Stomach (tissue), 19 donors: ENCODE measurements at places on chromosomes 4 and X. TPM values are rescaled to one million over a fixed set of nuclear protein-coding genes. Genes with fewer than 3 reads are reported as not detected.

DLG3 gene
- polyA plus RNA-seq = 17.7 TPM

SUPT20HL1 gene
- polyA plus RNA-seq = not detected

LRPAP1 gene
- polyA plus RNA-seq = 41.4 TPM

MAB21L2 gene
- polyA plus RNA-seq = not detected

TRMT10A gene
- 4.2 TPM for polyA plus RNA-seq

SLITRK4 gene
- 0.15 TPM for polyA plus RNA-seq

ESX1 gene
- not detected for polyA plus RNA-seq

MAGEA12 gene
- polyA plus RNA-seq = not detected

POLN gene
- 1.7 TPM for polyA plus RNA-seq

H2AZ1 gene
- polyA plus RNA-seq = 289 TPM

MTTP gene
- polyA plus RNA-seq = 0.12 TPM

LDB2 gene
- polyA plus RNA-seq = 7.5 TPM

PNMA6A gene
- 0.58 TPM for polyA plus RNA-seq

RGN gene
- polyA plus RNA-seq = 12.5 TPM
